ENCODE measurements at places on chromosomes 12 and 14.

- DNase-seq, result no peak
These were observed 601 bp downstream of the MDGA2 start for GRCh38 chr14:47674543-47675465.

DNA sequence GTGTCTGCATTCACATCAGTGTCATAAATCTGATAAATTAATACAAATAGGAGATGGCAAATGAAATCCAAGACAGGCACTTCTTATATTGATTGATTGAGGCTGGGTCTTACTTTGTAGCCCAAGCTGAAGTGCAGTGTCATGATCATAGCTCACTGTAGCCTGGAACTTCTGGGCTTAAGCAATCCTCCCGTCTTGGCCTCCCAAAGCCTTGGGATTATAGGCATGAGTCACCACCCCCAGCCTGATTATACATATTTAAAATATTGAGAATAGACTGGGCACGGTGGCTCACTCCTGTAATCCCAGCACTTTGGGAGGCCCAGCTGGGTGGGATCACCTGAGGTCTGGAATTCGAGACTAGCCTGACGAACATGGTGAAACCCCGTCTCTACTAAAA is 51.3 kb downstream of the MARK3 start:
- no peak for DNase-seq

GRCh38 chr12:92551210-92551609 is 151.6 kb upstream of the PLEKHG7 start:
- DNase-seq, result no peak

- DNase-seq, result no peak
These were observed 94.3 kb downstream of the ADGRD1 start for GRCh38 chr12:131047789-131048610.

DNA sequence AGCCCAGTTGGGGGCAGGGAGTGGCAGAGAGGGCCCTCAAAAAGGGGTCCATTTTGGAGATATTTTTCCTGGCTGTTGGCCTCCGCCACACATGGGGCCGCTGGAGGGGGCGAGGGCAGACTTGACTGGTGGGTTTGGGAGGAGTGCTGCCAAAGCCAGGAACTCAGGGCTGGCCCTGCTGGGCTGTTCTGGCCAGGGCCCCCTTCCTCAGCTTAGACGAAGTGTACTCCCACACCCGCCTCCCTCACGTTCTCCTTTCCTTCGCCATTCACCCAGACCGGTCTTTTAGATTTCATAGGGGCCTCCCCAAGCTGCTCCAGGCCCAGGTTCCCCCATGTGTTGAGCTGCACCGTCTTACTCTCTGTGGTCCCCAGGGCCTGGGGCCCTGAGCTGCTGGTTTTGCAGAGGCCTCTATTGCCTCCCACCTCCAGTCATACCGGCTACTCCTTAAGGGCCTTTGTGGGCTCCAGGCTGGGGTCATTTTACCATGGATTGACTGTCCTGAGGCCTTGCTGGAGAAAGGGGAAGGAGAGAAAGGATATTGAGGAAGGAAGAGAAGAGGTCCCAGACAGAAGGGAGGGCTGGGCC is 1.3 kb downstream of the KRT7 start:
- DNase-seq, result no peak

DNA sequence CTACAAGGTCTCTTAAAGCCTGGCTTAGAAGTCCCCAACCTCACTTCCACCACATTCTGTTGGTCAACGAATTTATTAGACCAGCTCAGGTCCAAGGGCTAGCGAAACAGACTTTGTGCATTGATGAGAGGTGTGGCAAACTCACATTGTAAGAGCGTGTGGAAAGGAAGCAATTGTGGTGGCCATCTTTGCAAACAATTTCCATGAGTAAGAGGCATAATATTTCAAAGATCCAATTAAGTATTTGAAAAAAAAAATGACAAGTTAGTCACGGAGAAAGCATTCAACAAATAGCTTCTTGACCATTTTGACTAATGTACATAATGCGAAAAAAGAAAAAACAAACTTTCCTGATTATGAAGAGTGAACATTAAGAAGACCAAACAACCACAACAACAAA is 7.4 kb downstream of the NR1H4 start:
- DNase-seq, result no peak

DNA sequence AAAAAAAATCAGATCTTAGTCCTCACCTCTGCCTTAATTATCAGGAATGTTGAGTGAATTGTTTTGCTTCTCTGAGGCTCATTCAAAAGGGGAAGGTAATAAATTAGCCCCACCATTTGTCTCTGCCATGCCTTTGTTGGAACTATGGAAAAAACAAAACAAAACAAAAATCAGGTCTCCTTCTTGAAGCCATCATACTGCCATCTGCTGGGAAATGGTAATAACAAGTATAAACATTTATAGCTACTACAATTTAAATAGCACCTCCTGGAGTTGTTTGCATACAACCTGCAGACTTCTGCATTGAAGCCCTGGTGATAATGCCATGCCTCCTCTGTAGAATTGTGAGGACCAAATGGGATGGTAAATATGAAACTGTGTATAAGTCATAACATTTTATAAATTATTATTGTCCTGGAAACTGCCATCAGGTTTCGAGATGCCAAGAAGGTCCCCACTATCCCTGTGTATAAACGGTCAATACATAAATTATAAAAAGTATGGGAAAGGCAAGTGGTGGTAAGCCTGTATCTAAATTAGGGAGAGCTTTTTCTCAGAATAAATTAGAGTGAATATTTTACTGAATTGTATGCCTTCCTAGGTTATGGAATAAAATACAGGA is 87.2 kb upstream of the FGD4 start:
- no peak for DNase-seq

GRCh38 chr14:51562816-51563215 is 88.9 kb upstream of the FRMD6 start:
- DNase-seq, result no peak

DNA sequence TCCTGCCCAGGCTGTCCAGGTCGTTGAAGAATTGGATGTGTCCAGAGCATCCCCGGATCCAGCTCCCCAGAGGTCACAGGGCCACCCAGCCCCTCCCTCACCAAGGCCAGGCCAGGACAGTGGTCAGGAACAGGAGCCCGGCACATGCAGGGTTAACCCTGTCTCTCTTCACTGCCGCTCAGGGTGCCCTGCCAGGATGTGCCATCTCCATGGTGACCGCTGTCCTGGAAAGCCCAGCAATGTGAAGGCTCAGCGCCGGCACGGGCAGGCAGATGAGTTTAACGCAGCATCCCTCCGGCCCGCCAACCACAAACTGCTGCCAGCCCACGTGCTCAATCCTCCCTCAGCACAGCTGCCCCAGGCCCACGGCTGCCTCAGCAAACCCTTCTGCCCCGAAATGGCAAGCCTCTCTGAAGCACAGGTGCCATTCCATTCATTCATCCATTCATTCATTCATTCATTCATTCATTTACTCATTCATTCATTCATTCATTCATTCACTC is 4.4 kb downstream of the TMEM179 start:
- DNase-seq, result no peak

GRCh38 chr14:51719955-51720354 is 68.2 kb downstream of the FRMD6 start:
- no peak for DNase-seq

DNA sequence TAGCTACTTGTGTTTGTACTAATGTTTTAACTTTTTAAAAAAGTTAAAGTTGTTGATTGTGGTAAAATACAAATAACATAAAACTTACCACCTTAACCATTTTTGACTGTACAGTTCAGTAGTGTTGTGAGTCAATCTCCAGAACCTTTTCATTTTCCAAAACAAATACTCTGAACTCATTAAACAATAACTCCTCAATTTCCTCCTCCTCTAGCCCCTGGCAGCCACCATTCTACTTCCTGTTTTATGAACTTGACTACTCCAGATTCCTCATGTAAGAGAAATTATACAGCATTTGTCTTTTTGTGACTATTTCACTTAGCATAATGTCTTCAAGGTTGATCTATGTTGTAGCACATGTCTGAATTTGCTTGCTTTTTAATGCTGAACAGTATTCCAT is 299.1 kb upstream of the AMIGO2 start:
- DNase-seq, result no peak

GRCh38 chr14:75053396-75054291 is 2.4 kb upstream of the MLH3 start:
- DNase-seq, result no peak

DNA sequence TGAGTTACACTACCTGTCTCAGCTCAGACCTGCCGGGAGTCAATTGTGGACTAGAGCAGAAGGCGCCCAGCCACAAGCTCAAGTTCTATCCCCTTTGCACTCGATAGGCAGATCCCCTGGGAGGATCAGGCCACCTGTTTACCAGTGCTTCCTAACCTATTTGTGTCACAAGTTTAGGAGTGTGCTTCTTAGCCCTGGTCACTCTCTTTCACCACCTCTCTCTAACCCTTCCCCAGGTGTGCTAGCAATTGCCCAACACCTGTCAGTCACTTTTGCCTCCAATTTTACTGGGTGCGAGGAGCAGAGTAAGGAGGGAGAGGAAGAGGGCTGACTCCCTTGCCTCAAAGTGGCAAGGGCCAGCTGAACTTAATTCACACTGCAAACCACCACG is 745 bp upstream of the NAA30 start:
- no peak for DNase-seq

- DNase-seq, result no peak
These were observed 11.0 kb downstream of the ZBTB39 start for GRCh38 chr12:56995201-56995929.

DNA sequence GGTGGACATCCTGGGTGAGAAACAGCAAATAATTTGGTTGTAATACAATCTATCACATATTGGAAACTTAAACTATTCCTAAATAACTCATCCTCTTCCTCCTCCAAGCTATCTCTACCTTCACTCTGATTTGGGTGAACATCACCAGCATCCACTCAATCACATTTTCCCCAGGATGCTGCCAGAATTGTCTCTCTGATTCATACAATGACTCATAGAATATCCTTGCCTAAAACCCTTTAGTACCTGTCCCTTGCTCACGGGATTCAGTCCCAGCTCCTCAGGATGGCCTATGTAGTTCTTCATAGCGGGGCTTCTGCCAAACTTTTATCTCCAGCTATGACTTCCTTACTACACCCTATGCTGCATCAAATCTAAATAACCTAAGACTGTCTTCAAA is 146.8 kb downstream of the EMP1 start:
- DNase-seq, result no peak

- no peak for DNase-seq
These were observed 21.0 kb downstream of the KTN1 start for GRCh38 chr14:55600784-55601561.

DNA sequence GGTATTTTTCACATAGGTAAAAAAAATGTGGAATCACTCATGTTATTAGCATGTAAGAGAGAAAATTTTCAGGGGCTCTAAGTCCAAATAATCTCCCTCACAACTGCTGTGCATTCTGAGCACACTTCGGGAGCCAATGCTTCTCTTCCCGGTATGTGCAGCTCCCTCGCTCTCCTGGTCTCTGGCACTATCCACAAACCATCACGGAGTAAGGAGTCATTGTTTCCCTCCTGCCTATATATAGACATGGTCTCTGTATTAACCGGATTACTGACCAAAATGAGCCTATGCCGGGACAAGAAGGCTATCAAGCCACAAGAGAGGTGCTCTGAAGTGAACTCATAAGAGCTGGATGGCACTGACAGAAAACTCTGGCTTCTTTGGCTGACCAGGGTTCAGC is 13.4 kb downstream of the HECTD4 start:
- no peak for DNase-seq

GRCh38 chr12:22536346-22536945 is 7.9 kb downstream of the C2CD5 start:
- no peak for DNase-seq

GRCh38 chr14:25006961-25007795 is 42.8 kb downstream of the STXBP6 start:
- DNase-seq, result no peak

DNA sequence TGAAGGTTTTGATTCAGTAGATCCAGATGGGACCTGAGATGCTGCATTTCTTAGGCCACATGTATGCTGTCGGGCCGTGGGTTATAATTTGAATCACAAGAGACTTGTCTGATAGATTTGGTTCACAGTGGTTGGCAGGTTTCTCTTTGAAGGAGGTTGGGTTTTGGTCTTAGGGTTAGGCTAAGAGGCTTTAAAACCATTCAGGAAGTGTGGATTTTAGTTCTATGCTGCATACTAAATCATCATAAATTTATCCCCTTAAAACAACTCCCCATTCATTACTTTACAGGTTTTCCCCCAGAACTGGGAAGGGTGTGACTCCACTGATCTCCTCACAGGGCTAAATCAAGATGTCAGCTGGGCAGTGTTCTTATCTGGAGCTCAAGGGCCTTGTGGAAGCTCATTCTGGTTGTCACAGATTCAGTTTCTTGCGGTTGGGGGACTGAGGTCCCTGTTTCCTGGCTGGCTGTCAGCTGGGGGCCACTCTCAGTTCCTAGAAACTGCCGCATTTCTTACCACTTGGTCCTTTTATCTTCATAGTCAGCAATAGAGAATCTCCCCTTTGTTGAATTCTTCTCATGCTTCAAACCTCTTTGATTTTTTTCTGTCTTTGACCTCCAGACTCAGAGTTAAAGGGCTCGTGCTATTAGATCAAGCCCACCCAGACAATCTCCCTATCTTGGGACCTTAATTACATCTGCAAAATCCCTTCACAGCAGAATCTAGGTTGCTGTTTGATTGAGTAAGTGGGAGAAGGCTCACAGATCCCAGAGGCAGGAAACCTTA is 20.6 kb upstream of the PCNX1 start:
- DNase-seq, result no peak

GRCh38 chr14:49193332-49194065 is 392.7 kb downstream of the RPS29 start:
- no peak for DNase-seq

DNA sequence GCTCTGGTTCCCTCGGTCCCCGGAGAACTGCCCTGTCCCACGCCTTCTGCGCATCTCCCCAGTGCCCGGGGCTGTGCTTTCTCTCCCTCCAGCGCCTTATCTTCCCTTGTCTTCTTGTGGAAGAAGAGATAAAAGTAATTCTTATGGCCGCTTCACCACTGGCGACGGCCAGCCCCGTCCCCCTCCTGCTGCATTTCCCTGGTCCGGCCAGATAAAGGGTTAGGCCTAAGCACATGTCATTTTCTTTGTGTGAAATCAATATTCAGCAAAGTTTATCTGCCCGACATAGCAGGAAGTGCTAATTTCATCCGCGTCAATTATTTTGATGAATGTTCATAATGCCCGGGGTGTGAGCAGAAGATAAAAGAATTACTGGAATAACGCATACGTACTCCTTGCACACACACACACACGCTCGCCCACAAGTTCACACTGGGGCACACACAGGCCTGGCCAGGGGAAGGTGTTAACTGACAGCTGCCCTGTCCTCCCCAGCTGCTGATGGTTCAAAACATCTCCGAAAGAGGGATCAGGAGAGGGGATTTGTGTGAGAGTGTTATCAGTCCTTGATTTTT is 177.7 kb upstream of the LHX5 start:
- DNase-seq, result no peak

GRCh38 chr14:51242545-51243490 is 2.8 kb downstream of the TMX1 start:
- no peak for DNase-seq
